ENCODE measurements at places on chromosomes 12 and 14.
A peak's percentile ranks its signal among the peaks of the same experiment; 100 is the strongest.

DNA sequence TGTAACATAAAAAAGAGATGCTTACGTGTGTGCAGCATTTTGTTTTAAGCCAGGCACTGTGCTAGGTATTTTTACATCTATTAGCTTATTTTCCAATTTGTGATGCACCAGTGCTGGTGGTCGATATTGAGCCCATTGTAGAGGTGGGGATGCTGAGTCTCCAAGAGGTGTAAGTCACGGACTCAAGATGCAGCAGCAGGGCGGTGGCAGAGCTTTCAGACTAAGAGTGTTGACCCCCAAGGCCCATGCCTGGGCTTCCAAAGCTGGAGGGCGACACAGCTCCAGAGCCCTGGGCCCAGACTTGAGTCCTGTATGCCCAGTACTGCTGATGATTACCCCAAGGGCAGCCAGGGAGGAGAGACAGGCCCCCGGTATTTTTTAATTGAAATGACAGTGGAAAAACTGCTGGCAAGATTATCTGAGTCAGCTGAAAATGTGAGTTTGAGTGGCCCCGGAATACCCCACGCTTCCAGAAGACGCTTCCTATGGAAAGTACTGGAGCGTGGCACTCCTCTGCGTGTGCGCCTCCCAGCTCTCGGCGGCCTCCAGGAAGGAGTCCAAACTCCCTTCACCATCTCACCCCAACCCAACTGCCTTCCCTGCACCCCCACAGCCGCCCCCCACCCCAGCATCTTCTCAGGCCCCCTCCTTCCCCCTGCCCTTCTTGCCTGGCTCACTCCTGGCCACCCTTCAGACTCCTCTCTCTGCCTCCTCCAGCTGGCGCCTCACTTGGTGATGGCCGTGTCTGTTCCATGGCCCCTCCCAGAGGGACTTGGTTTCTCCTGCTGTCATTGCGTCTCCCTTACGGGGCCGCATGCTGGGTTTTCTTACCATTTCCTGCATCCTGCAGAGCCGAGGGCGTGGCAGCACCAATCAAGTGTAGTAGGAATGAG, 40.7 kb downstream of the ELK3 start:
- DNase-seq: no peak

- no peak for DNase-seq
These were observed 98.2 kb upstream of the GSC start for GRCh38 chr14:94867946-94868771.

- no peak for DNase-seq
These were observed 48.2 kb upstream of the PNMA1 start for GRCh38 chr14:73762375-73762822.

DNA sequence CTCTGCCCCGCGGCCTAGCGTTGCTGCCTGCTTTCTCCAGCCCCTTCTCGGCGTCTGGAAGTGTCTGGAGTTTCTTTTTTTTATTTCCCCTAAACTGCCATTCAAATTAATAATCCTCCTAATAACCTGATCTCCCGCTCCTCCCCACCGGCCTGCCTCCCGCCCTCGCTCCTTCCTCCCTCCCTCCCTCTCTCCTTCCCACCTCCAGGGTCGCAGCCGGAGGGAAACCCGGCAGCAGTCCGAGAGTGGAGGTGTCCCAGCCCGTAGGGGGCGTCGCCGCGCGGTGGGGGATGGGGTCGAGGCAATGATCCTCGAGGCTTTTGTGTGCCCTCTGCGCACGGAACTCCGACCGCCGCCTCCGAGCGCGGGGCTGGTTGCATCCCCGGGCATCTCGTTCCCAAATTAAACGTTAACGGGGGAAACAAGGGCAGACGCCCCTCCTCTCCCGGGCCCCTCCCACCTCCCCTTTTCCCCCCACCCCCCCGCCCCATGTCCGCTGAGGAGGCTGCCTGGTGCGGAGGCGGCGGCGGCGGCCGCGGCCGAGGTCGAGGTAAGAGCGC, 1.0 kb upstream of the SOCS2 start:
- DNase-seq: peak; percentile 85

DNA sequence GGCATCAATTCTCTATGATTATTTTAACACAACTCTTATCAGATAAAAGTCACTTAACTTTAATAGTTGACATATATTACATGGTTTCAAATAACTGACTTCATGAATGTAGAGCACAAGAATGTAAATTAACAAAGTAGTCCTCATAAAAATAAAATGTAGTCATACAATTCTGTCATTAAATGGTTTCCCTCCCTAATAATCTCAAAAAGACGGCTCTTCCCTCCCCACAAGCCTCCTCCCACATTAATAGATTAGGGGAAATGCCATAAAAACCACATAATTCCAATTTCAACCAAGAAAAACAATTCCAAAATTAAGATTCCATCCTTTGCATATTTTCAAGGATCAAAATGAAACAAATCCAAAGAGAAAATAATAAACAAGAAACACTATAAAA, 36.7 kb downstream of the SPTLC2 start:
- DNase-seq: no peak

DNA sequence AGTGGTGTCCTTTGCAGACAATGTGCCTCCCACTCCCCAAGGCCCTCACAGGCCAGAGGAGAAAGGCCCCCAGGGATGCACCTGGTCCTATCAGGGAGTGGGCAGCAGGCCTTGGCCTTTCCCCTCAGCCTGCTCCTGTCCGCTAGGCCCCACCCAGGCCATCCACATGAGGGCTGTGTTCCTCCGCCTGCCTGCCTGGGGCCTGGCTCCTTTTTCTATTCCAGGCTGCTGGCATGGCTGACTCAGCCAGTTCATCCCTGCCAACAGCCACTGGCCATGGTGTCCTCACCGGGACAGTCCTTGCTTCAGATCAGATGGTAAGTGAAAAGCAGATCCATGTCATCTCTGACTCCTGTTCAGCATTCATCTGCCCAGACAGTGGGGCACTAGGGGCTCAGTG, 13.4 kb downstream of the ISM2 start:
- DNase-seq: no peak

GRCh38 chr12:90611048-90611447, 343.9 kb downstream of the CCER1 start:
- no peak for DNase-seq

DNA sequence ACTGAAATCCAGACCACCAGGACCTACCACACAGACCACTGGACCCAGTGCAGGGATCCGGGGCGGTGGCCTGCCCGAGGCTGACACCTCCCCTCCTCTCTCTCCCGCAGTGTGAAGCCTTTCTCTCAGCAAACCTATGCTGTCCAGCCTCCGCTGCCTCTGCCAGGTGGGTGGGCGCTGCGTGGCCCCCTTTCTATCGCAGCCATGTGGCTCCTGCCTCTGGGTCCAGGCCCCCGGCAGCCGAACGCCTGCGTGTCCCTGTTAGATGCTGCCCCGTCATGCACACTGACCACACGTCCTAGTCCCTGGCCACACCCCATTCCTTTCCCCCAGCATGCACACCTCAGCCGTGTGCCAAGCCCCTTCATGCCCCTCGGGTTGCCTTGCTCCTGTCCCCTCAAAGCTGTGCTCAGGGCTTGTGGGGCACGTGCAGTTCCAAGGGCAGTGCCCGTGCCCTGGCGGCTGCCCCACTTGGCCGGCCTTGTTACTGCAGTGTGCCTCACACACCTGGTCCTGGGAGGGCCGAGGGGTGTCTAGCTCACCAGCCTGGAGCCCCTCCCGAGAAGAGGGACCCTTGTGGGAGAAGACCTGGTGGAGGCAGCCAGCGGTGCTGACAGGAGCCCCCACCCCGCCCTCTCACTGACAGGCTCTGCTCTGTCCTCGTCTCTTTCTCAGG, 58.0 kb upstream of the TSPAN9 start:
- no peak for DNase-seq

DNA sequence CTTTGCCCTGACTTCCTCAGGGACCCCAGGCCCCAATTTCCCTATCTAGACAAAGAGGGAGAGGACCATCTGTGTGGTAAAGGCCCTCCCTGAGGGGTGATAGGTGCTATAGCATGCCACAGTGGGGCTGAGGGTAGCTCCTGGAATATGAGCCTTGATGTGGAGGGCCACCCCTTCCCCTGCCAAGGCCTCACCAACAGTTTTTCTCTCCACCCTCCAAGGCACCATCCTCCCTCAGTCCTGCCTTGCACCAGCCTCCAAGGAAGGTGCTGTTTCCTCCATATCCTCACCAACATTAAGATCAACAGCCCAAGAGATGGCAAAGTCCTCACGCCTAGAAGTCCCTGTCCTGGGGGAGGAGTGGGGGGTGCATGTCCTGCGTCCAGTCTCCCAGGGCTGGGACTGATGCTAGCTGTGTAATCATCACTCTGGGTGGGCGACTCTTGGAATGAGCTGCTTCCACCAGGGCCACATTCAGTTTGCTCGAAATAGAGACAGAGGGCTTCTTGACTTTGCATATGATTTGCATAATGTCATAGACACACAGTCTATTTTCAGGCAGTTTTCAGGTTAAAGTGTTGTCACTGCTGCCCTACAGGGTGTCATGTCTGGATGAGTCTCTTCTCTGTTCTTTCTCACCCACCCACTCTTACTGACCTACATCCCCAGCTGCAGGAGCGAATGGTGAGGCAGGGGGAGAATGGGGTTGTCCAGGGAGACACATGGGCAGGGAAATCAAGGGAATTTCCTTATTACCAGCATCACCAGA, 17.4 kb downstream of the ACVRL1 start:
- DNase-seq: no peak

- no peak for DNase-seq
These were observed 218.1 kb upstream of the SRRM4 start for GRCh38 chr12:118763234-118763633.

GRCh38 chr14:72380456-72380855, 448.2 kb downstream of the RGS6 start:
- DNase-seq: no peak

DNA sequence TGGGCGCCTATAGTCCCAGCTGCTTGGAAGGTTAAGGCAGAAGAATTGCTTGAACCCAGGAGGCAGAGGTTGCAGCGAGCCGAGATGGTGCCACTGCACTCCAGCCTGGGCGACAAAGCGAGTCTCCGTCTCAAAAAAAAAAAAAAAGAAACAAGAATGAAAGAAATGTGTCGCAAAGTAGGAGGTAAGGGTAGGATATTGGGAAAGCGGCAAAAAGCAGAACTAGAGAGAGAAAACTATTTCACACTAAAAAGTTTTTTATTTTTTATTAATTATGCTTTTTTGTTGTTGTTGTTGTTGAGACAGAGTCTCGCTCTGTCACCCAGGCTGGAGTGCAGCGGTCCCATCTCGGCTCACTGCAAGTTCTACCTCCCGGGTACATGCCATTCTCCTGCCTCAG, 17.7 kb downstream of the SBNO1 start:
- DNase-seq: no peak
